NCI-H1417 treated with DMSO at 0.1 percent for 48 hours (cell line): ENCODE measurements at places on chromosomes 7 and 10.

DNA sequence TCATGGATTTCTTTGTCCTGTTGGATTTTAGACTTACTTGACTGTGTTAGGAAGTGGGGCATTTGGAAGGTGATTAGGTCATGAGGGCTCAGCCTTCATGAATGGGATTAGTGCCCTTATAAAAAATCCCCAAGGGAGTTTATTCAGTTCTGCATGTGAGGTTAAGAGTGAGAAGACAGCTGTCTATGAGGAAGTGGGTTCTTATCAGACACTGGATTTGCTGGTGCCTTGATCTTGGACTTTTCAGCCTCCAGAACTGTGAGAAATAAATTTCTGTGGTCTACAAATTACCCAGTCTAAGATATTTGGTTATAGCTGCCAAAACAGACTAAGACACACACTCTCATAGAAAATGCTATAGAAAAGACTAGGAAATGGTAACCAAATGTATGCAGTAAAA is 724.7 kb upstream of the FZD8 start:
- no peak for DNase-seq

DNA sequence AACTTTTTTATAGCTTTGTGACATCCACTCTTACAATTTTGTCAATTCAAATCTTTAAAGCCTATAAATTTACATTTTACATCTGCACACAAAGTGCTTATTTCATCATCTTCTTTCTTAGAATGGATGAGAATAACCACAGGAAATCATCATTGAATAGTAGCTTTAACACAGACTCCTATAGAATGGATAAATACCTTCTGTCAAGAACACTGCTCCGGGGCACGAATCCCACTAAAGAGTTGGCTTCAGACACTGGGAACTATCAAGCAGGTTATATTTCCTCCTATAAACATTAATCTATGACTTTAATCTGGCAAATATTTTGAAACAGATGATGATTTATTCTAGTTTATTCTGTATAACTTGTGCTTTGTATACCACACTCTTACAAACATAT is 269.7 kb upstream of the TPK1 start:
- DNase-seq, result no peak

- DNase-seq, result no peak
Observed at GRCh38 chr10:131248376-131249165, 63.0 kb downstream of the TCERG1L start.

DNA sequence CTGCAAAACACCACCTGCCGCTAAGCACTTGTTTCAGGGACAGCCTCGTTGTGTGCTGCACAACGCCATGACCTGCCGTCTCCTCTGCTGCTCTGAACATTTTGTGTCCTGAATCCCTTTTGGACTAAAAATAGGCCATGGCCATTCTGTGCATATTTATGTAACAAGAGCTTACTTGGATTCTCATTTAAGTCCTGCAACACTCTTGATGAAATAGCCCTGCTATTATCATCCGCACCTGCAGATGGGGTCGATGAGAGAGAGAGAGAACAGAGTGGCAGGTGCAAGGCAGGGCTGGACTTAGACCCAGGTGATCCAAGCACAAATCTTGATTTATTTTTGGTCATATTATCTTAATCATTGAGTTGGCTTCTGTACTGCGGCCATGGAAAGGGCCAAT is 121.2 kb upstream of the PRKCQ start:
- no peak for DNase-seq

- no peak for DNase-seq
Observed at GRCh38 chr7:39898867-39899266, 51.2 kb upstream of the CDK13 start.
